Osteoblast (primary cell): ENCODE measurements at places on chromosomes 2 and 18.

DNA sequence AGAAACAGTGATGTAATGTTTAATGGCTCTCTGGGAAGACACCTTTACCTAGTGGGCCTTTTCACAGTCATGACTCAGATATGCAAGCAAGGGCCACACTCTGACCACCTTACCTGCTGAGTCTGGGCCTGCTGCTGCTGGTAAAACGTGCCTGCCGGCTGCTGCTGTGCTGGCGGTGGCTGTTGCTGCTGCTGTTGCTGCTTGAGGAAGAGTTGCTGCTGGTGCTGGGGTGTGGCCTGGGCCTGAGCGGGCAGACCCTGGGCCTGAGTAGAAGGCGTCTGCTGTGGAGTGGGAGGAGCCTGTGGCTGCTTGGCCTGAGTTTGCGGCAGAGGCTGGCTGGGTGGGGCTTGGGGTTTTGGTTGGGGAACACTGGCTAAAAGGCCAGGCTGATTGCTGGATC, 81.6 kb upstream of the NFU1 start:
- no peak for DNase-seq

DNA sequence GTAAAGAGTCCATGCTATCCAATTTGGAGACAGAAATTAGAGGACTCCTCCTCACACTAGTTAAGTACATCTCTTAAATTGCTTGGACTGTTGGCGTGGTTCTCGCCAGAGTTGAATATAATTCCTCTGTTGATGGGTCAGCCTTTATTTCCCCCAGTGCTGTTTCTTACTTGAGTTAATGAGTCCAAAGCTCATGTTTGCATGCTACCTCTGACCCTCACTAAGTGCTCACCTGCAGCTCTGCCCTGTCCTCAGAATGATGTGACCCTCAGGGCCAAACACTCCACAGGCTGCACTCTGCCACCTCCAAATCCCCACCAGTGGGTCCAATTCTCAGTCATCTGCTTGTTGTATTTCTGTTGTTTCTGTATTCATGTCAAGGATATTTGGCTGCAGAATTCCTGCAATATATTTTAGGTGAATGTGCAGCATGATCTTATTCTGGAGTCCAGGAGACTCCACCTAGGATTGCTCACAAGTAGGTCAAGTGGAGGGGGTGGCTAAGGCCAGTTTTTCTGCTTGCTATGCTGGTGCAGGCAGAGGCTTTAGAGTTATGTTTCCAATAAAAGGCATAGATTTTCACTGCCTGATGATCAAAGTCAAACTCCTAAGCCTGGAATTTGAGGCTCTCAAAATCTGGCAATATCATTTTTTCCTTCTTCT, 37.8 kb downstream of the RDH14 start:
- DNase-seq: peak; percentile 44

GRCh38 chr18:65439188-65439587, 311.6 kb upstream of the CDH7 start:
- no peak for DNase-seq

- no peak for DNase-seq
These were observed 70.3 kb downstream of the VWC2L start for GRCh38 chr2:214481204-214481603.

- no peak for DNase-seq
These were observed 46.8 kb downstream of the RNF138 start for GRCh38 chr18:32138332-32138982.

DNA sequence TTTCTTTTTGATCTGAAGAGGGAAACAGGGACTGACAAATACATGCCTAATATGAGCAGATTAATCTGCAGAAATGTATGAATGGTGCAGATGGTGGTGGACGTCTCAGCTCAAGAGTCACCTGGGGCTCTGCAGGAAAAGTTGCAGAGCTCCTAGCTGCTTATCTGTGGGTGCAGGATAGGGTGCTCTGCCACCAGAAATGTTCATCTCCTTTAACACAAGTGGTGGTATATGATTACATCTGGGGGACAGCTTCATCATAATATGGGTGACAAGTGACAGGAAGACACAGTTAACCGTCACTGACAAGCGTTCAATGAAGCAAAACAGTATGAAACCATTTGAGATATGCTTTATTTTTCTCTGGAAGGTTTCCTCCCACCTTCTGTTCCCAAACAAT, 121.2 kb upstream of the LINC00305 start:
- DNase-seq: no peak

DNA sequence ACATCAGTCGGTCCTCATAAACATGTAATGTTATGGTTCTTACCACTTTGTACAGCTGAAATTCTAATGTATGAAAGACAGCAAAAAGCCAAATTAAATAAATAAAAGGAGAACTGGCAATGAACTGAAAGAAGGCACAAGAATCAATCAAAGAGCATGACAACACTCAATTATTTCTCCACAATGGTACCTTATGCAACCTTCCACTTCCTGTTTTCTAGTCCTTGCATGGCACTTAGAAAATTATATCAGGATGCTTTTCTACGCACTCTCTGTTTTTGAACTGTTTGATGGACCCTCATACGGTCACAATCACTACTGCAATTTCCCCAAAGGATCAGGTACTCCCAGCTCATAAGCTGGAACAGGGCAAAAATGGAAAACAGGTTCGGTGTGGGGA, 81.6 kb downstream of the EPB41L3 start:
- no peak for DNase-seq

- DNase-seq: no peak
These were observed 10.8 kb downstream of the DUSP19 start for GRCh38 chr2:183089192-183089851.

DNA sequence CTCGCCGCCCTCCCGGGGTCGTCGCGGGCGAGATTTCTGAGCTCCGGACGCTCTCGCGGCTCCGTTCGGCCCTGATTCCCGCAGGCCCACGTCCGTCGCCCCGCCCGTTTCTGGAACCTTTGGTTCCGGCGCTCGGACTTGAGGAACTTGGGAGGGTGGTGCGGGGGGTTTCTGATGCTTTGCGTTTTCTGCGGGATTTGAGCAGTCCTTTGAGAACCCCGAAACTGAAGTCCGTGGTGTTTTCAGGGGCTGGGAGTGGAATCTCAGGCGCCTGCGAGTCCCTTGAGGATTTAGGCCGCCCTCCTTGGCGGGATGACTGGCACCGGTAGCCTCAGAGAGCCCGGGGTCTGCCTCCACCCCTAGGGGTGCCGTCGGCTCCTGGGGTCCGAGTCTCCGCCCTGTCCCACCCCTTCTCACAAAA, 336 bp downstream of the THNSL2 start:
- DNase-seq: no peak

- no peak for DNase-seq
These were observed 147.6 kb upstream of the COPS8 start for GRCh38 chr2:236938126-236938525.

- no peak for DNase-seq
These were observed 6.0 kb upstream of the MLPH start for GRCh38 chr2:237480988-237481525.

- peak; percentile 77 for DNase-seq
These were observed 68.1 kb upstream of the CSRNP3 start for GRCh38 chr2:165401285-165401852.

GRCh38 chr2:217520356-217521010, 482.3 kb downstream of the TNS1 start:
- no peak for DNase-seq

- DNase-seq: peak; percentile 58
These were observed 1.1 kb downstream of the PTH2R start for GRCh38 chr2:208407667-208408066.
